ENCODE measurements at places on chromosomes 11 and 22. TPM values are rescaled to one million over a fixed set of nuclear protein-coding genes. Genes with fewer than 3 reads are reported as not detected.

HDAC10 gene
- total RNA-seq: 42.4 TPM

FGF19 gene
- total RNA-seq: not detected

MRPL17 gene
- 87.2 TPM for total RNA-seq

CHST1 gene
- 71.2 TPM for total RNA-seq

C11orf91 gene
- 1.4 TPM for total RNA-seq

FOLR2 gene
- total RNA-seq: not detected

GP1BB gene
- 1.5 TPM for total RNA-seq

PATE4 gene
- not detected for total RNA-seq

BTG4 gene
- not detected for total RNA-seq

RIBC2 gene
- 5.7 TPM for total RNA-seq

EMSY gene
- total RNA-seq: 23.4 TPM

ALDH3B2 gene
- total RNA-seq: not detected

APOA5 gene
- total RNA-seq: not detected

EEF1G gene
- total RNA-seq: 1,345 TPM

CARD10 gene
- total RNA-seq: 39.5 TPM

DKK3 gene
- total RNA-seq: 165 TPM

NXPE2 gene
- total RNA-seq: not detected

ST14 gene
- total RNA-seq: not detected

MS4A6A gene
- total RNA-seq: 2.9 TPM

DEFB131B gene
- not detected for total RNA-seq

MUC2 gene
- not detected for total RNA-seq

CRYBB2 gene
- 1.4 TPM for total RNA-seq
